Stimulated activated CD4-positive, alpha-beta T cell treated with anti-CD3 and anti-CD28 coated beads, Interleukin-1b, Interleukin-23, amount 100 ng/mL, for 48 hours (primary cell): ENCODE measurements at places on chromosomes 4 and X.

DNA sequence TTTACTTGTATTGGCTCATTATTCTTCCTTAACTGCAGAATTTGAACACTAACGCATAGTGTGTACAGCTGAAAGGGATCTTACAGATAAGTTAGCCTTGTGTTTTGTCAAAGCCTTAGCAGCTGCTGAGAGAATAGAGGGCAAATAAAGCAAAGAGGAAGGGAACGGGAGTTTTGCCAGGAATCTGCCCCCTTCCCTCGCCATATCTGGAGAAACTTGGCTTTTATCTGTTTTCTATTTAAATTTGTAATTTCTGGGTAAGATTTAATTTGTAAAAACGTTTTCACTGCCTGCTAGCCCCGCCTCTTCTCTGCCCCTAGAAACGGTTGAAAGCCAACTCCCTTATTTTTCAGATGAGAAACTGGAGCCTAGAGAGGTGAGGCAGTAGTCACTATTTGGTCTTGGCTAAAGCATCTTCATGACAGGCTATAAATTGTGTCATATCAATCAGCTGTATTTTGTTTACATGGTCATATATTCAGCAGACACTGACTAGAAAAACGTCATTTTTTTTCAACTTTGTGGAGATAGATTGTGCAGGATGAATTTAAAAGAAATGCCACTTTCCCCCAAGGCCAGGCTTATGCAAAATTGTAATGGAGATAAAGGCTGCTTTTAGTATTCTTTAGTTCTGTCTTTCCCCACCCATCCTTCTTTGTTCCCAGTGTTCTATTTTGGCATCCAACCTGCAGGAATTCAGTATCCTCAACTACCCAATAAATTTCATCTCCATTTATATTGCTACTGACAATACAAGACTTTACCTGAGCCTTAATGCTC is 319.4 kb downstream of the SH2D1A start:
- no peak for DNase-seq

DNA sequence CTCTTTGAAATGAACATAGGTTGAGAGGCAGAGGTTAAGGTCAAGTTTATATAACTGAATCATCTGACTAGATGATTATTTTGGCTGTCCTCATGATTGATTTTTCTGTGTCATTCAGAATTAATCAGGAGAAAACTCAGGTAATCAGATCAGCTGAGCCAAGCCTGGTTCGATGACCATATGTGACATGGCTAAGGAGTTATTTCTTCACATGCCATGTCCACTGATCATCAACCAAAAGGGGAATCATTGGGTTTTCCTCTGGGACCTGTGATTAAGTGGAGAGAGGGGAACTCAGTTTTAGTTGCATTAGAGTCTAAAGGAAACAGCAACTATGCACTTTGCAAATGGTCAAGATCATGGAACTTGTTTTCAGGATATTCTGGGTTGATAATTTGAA is 20.3 kb upstream of the PACRGL start:
- DNase-seq = no peak

DNA sequence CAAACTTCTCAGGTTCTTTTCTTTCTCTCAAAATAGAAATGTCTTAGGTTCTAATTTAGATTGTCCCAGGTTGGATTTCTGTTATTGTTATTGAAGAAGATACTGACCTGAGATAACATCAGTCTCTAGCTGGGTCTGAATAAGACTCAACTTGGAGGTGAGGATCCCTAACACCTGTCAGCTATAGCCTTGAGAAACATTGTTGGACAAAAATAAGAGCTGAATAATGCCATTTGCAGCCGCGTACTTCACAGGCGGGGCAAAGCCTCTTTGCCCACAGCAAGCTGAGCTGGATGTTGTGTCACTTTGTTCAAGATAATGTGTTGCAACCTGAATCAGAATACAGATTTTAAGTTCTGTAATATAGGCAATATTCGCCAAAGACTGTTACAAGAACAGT is 35.6 kb downstream of the VCX3B start:
- no peak for DNase-seq

DNA sequence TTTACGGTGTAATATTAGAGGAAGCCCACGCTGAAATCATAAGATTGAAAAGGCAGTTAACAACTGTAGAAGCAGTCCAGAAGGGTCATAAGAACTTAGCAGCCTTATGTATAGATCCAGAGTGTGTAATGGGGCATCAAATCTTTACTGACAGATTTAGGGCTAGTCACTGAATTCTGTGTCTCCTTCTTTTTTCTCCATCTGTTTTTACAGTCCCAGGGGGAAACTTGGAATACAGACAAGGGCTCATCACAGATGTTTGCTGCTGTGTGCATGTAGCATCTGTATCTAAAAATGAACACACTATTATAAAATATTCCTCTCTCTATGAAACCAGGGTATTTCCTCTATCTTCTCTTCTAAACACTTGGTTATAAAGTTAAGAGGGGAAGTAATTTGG is 43.9 kb downstream of the CYSLTR1 start:
- DNase-seq = no peak

DNA sequence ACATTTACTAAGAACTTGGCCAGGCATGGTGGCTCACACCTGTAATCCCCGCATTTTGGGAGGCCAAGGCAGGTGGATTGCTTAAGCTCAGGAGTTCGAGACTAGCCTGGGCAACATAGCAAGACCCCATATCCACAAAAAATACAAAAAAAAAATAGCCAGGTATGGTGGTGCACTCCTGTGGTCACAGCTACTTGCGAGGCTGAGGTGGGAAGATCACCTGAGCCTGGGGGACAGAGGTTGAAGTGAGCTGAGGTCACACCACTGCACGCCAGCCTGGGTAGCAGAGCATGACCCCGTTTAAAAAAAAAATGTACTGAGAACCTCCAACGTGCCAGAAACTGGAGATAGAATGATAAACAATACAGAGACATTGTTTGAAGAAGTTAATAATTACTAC is 8.0 kb downstream of the OPRPN start:
- DNase-seq = no peak

- no peak for DNase-seq
Observed at GRCh38 chr4:176287546-176287945, 18.5 kb upstream of the ASB5 start.

GRCh38 chrX:135981668-135982067 is 3.6 kb upstream of the SLC9A6 start:
- no peak for DNase-seq

GRCh38 chr4:86092684-86093083 is 267.2 kb downstream of the MAPK10 start:
- DNase-seq = no peak

- DNase-seq = no peak
Observed at GRCh38 chr4:102623622-102624021, 122.5 kb downstream of the NFKB1 start.

DNA sequence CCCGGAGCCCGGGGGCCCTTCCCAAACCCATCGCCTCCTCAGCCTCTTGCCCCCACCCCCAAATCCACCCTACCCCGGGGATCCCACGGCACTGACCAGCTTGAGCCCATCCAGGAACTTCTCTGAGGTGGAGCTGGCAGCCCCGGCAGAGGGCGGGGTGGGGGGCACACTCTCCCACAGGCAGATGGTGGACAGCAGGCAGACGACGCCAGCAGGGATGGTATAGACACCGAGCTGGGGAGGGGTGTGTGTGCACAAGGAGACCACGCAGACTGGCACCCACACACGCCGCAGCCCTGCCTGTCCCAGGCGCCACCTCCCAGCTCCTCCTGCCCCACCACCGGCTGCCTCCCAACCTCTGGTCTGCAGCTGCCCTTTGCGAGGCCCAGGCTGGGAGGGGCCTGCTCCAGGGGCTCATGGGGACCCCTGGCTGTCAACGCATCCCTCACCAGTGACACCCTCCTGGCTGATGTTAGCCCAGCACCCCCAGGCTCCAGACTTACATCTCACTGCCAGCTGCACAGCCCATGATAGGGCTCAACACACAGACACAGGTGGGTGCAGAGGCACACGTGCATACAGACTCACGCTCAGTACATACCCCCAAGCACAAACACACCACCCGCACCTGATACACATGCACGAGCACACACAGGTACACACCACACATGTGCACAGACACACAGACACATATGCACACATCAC is 4.2 kb downstream of the SLC49A3 start:
- DNase-seq = no peak

- no peak for DNase-seq
Observed at GRCh38 chrX:31392513-31392912, 320.7 kb upstream of the FTHL17 start.

DNA sequence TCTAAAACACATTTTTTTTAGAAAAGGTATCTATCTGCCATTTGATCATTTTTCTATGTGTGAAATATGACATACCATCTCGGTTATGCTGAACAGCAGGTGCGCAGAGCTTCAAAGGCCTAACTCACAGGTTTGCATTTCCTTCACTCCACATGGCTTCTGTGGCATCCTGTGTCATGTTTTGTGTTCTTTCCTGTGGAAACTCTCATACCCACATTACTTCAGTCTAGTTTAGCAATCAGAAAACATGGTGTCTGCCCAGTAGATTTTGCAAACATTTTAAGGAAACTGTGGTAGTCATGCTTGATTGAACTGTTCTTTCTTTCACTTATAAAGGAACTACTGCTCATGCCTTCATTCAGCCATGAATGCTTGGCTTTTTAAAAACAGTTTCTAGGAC is 11.3 kb upstream of the ARAP2 start:
- peak; percentile 54 for DNase-seq

DNA sequence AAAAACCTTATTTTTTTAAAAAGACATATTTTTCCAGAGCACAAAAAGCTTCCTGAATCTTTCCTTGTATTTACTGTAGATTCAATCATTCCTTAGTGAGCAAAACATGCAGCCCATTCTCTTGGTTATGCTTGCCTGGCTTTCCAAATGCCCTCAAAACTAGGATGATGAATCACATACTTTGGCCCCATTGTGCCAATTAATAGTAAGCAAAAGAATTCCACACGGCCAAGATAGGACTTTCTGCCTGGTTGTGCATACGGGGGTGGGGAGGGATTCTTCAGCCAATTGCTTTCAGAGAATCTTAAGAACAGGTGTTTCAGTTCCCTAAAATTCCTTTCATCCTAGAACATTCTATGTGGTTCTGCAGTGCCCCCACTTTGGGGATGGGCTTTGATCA is 7.0 kb downstream of the RAI2 start:
- DNase-seq = no peak

DNA sequence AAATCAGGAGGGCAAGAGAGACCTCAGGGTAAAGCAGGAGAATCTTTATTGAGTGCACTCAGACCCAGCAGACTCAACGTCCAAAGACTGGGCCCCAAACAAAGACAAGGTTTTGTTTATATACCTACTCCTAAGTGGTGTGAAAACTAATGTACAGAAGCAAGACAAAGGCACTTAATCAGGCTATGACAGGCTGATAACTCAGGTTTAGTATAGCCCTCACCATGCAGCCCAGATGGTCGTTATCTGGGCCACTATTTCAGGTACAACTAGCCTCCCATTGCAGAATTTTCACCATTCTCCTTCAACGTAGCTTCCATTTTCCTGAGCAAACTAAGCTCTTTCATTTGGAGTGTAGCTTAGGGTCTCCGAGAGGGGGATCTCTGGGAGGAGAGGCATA is 36.9 kb downstream of the SULT1E1 start:
- DNase-seq = no peak

DNA sequence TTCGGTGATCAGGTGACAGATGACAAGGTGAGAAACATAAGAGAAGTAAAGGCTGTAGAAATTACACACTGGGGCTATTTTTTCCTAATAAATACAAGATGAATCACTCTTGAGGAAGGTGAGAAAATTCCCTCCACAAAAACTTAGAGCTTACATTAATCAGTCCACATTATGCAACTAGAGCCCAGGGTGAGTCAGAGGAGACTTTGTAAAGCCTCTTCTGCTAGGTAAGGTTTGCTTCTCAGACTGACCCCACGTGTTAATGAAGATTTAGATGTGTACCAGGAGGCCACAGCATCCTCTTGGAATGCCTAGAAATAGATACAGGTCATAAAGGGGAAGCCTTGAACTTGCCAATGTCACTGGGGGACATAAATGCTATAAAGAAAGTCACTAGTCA is 396.0 kb upstream of the SMIM31 start:
- no peak for DNase-seq

- peak; percentile 34 for DNase-seq
Observed at GRCh38 chr4:113760094-113760794, 1.3 kb downstream of the CAMK2D start.

GRCh38 chr4:127500242-127500641 is 132.5 kb upstream of the INTU start:
- DNase-seq = no peak

DNA sequence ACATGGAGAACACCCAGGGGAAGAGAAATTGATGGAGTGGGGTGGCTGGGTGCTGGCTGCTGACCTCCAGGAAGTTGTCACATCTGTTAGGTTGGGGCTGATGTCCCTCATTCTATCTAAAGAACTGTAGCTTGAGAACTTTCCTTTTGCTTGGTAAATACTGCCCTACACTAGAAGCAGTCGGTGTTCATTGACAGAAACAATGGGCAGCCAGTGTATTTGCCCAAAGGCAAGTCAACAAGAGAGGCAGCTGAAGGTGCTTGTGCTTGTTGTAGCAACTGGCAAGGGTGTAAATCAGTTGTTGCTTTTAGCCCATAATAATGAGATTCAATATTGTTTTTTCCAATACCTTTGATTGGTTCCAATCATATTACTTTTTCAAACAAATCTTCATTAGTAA is 956 bp downstream of the TMEM154 start:
- DNase-seq = no peak

DNA sequence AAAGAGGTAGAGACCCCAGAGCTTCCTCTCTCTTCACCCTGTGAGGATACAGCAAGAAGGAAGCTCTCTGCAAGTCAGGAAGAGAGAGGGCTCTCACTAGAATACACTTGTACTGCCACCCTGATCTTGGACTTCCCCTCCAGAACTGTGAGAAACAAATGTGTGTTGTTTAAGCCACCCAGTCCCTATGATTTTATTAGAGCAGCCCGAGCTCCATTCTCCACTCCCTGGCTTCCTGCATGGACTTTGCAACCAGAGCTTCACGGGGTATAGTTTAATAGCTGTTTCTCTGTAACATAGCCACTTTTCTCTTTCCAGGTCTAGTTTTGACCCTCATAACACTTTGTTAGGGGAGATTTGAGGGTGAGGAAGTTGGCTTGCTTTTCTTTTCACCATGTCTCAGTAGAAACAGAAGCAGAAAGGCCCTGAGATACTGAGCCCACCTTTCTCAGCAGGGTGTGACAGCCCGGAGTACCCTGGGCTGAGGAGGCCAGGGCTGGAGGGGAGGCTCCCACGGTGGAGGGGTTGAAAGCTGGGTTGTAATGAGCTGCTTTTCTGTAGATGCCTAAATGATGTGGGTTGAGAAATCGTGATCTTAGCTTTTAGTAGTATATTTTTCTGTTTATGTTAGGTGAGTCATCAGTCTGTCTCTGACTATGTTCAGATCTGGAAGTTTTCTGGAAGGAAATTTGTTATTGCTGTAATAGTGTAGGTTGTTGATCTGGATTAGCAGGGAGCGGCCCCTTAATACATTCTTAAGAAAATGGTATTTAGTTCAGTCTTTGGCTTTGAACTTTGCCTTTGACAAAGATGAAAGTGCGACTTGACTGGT is 118.6 kb downstream of the PTTG2 start:
- DNase-seq = no peak

- DNase-seq = no peak
Observed at GRCh38 chr4:16583764-16584163, 314.7 kb downstream of the LDB2 start.

- DNase-seq = no peak
Observed at GRCh38 chr4:140309124-140309870, 64.1 kb upstream of the SCOC start.

- DNase-seq = no peak
Observed at GRCh38 chrX:30615229-30615628, 37.7 kb upstream of the TASL start.
